Endothelial cell (in vitro differentiated cells): ENCODE measurements at places on chromosomes 7 and 10.

DNA sequence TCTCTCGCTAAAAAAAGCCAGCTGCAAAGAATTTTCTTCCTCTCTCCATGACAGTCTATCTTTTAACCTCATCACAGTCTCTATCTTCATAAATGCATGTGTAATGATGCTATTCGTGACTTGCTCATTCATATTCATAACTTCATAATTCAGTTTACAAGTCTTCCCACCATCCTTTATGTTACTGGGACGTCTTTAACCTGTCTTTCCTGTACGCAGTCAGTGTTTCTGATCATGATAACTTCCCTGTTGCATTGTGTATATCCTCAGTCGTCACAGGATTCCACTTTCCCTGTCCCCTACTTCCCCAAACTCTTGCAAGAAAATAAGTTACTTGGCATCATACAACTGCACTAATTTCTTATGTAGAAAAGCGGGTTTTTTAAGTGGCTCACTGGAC lies 165.6 kb upstream of the ASAH2 start:
- no peak for DNase-seq

GRCh38 chr7:2621061-2621828 lies 10.5 kb upstream of the TTYH3 start:
- DNase-seq, result peak; percentile 56

DNA sequence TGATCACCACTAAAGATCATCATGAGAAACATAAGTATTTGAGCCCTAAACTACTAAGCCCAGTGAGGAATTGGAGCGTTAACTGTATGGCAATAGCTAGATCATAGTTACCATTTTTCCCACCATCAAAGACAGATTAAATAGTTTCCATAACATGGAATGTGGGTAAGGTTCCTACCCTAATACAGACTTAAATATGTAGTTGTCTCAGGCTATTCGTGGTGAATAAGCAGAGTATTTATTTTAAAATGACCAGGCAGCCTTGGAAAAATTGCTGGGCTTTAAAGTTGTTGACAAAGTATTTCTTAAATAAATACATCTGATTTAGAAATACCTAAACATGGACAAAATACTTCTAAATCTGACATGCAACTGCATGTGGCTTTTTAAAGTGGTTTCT lies 106.8 kb downstream of the NT5C2 start:
- no peak for DNase-seq

- no peak for DNase-seq
Measured at GRCh38 chr10:29804025-29804852, 169.5 kb upstream of the SVIL start.

DNA sequence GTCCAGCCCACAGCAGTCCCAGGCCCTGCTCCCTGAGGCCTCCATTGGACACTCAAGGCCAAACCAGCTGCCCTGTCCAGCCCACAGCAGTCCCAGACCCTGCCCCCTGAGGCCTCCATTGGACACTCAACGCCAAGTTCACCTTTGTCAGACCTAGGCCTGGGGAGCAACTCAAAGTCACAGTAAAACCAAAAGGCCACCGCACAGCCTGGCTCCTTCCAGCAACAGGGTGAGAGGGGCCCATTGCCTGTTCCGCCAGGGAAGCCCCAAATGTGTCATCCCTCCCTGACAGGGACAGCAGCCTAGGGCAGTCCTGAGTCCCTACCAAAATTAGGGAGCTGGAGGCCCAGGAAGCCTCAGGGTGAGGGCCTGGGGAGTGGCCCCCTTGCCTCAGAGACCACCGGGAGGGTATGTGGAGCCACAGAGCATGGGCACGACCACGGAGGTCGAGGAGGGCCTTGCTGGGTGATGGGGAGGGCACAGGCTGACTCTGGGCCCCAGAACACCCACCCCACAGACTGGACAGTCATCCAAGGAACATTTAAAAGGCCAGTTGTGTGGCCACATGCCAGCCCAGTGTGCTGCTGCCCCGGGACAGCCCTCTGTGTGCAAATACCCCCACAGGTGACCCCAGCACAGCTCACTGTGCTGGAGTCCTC lies 66.5 kb upstream of the PPP2R2D start:
- DNase-seq, result no peak

DNA sequence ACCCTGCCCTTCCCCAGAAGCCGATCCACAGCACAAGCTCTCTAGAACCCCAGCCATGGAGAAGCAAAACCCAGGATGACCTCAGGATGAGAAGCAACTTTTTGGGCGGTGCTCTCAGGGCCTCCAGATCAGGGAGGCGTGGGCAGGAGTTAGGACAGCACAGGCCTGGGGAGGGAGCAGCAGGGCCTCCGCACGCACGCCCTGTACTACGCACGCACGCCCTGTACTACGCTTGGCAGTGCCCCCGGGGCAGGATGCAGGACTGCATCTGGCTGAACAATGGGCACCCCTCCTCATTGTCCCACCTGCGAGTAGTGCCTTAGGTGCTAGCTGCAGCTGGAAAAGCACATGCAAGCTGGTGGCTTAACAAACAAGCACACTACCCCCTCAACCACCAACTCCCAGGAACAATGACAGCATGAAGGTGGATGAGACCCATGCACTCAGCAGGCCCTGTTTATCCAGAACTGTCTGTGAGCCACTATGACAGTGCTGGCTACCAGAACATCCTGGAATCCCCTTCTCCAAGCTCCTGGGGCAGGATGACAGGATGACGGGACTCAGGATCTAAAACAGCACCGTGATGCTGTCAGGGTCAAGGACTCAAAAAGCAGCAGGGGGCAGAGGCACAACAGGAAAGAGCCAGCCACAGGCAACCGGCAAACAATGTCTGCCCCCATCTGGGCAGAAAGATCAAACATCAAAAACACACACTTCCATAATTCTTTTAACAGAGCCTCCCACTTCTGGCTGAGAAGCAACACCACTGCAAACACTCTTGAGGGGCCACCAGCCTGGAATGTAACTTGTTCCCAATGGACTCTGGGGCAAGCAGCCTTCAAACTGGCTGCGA lies 11.8 kb downstream of the PODXL start:
- peak; percentile 44 for DNase-seq

GRCh38 chr10:132554991-132555647 lies 17.5 kb downstream of the INPP5A start:
- no peak for DNase-seq

GRCh38 chr7:63038987-63039386 lies 959.7 kb upstream of the ZNF722 start:
- DNase-seq, result no peak

DNA sequence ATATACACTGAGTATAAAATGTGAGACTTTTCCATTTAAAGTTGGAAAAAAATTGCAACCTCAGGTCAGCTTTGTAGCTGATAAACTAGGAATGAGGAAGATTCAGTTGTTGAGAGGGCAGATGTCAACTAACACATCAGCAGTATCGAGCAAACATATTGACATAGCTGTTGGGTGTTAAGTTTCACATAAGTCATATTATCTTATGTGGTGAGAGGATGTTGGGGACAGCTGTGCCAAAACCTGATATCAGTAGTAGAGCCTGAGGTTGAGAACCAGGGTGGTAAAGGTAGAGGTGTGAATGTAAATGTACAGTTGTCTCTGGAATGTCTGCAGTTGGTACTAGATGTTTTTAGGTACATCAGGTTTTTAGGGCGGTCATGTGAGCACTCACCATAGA lies 5.0 kb downstream of the ZRANB1 start:
- DNase-seq, result no peak

- DNase-seq, result no peak
Measured at GRCh38 chr7:38220452-38220851, 42.4 kb downstream of the STARD3NL start.

- DNase-seq, result no peak
Measured at GRCh38 chr7:23107781-23108180, 2.2 kb downstream of the KLHL7 start.

DNA sequence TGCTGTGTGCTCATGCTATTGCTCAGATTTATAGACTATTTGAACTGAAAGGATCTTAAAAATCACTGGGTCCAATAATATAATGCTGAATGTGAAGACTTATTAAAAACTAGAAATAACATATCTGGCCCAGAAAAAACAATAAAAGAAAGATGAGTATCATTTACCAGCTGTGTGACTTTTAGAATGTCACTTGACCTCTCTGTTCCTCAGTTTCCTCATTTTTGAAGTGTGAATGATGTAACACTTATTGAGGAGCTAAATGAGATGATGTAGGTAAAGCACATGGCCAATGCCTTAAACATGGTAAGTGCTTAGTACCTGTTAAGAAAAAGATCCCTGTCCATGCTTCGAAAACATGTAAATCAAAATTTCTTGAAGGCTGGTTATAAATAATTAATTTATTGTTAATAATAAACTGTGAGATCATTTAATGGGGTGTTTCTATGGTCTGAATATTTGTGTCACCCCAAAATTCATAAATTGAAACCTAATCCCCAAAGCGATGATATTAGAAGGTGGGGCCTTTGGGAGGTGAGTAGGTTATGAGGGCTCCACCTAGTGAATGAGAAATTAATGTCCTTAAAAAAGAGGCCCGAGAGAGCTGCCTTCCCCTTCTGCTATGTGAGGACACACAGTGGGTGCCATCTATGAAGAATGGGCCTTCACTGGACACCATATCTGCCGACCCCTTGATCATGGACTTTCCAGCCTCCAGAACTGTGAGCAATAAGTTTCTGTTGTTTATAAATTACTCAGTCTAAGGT lies 13.0 kb downstream of the DNTT start:
- no peak for DNase-seq

GRCh38 chr10:126977216-126977615 lies 72.0 kb downstream of the DOCK1 start:
- DNase-seq, result no peak

DNA sequence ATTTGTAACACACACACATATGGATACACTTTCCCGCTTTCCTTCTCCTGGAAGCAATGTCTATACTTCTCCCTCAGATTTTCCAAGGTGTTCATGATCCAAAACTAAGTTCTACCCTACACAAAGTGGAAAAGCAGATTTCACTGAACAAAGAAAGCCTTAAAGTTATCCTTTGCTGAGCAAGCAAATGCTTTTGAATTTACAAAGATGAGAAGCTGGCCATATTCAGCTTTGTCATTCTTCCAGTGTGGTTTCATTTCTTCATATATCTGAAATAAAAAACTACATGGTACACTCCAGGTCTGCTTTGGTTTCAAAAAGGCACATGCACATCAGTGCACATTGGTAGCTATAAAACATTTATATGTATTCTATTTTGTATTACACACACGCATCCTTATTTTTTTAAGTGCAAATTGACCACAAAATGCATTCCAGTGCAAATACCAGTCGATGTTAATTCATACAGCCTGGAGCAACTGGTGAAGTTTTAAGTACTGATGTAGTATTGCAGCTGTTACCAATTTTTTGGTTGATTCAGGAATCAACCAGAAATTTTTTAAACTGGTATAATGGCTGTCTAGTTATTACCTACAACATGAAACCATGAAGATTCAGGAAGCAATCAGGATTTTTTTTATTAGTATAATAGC lies 65.5 kb upstream of the SRPK2 start:
- DNase-seq, result no peak

- DNase-seq, result no peak
Measured at GRCh38 chr10:28997734-28998133, 291.1 kb upstream of the LYZL1 start.

- no peak for DNase-seq
Measured at GRCh38 chr7:41886901-41887311, 184.0 kb upstream of the INHBA start.

DNA sequence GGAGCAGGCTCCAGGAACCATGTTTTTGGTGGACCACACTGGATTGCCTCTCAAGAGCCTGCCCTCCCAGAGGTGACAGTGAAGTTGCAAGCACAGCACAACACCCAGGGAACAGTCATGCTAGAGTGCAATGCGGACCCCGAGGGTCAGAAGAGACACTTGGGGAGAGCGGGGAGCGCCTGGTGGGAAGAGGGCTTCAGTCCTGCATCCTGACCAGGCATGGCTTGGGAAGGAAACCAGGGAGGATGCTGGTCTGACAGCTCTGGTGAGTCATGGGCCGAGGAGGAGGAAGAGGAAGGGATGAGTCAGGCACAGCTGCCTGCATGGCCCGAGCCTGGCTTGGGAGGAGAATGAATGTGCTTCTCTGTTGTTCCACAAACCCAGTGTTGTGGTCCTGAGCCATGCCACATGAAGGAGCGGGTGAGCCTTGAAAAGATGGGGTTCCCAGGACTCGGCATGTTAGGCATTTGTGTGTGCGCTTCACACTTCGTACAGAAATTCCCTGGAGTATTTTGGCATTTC lies 29.5 kb upstream of the ANKRD2 start:
- DNase-seq, result peak; percentile 64

GRCh38 chr10:104347295-104348045 lies 6.2 kb upstream of the CFAP58 start:
- DNase-seq, result no peak

GRCh38 chr7:95897557-95898251 lies 125.3 kb downstream of the DYNC1I1 start:
- no peak for DNase-seq

DNA sequence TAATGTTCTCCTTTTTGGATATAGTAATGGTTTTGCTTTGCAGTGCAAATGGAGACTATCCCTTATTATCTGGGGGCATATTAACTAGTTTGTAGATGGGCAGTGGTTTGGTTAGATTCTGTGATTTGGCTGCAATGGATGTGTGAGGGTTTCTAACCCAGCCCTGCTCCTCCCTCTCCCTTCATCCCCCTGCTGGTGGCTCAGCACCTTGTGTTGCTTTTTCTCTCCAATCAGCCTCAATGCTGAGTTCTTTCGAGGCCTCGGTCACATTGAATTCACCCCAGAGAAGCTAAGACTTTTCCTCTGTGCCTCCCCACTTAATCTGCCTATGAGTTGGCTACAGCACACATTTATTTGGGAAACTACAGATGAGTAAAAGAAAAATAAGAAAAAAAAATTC lies 120.0 kb downstream of the MALRD1 start:
- peak; percentile 29 for DNase-seq

GRCh38 chr7:35250941-35251340 lies 3.0 kb downstream of the TBX20 start:
- no peak for DNase-seq

DNA sequence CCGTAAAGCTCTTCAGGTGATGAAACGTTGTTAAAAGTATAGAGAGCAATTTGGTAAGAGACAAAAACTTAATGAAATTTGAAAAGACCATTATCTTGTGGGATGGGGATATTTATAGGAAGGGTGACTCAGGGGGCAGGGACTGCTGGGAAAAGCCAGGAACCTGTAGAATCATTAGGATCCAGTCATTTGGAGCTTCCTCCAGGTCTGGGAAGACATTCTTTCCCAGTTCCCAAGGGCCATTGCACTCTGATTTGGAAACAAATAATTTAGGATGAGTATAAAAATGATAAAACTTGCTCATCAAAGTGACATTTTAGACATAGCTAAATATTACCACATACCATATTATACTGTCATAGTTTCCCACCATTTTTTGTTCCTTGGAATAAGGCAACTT lies 143.9 kb downstream of the PFKFB3 start:
- DNase-seq, result no peak

DNA sequence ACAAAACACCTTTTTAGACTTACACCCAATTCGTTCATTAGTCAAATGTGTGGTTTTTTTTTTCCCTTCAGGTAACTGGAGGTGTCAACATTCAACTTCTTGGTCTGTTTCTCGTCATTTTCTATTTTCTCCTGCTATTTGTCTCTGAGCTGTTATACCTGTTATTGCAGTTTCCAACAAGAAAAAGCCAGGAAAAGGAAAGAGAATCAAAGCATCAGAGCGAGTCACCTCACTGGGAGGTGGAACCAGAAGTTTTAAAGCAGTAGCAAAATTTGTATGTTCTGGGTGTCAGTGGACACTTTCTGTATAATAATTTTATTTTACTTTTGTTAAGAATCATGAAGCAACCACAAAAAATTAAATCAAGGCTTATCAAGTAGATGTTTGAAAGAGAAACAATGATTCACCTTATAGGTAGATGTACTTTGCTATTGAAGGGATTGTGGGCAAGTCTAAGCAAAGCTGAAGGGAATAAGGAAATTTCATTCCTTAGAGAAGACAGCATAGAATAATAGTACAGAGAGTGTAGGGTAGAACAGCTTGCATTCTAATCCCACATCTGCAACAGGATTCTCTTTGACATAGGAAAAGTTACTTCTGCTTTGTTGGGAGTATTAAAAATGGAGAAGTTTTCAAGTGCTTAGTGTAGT lies 675.8 kb downstream of the PCDH15 start:
- no peak for DNase-seq
